ENCODE measurements at places on chromosomes 7 and 10.

- DNase-seq: no peak
These were observed 65.9 kb upstream of the CAPZA2 start for GRCh38 chr7:116796471-116796870.

DNA sequence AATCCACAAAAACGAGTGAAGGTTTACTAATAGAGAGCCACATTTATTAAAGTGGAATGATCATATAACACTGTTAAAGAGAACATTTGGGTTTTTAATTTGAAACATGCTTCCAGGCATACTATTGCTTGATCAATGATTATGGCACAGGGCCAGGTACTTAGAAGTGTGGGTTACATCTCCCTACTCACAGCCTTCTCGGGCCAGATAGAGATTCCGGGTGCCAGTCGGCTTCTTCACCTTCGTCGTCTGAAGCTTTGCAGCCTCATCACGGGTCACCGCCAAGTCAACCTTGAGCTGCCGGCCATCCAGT lies 19.4 kb downstream of the RBM28 start:
- no peak for DNase-seq

DNA sequence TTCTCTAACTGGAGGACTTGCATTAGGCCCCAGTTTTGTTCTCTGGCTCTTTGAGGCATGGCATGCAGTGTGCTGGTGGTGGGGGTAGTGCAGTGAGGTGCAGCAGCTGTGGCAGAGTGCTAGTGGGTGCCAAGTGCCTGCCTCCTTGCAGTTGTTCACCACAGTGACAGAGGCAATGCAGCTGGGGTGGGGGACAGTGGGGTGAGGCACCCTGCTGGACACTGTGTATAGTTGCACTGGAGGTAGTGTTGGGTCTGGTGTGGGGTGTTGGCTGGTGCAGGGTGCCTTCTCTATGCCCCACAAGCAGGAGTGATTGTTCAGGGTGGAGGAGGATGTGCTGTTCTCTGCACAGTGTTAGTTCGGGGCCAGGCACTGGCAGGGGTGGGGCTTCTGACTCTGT lies 21.7 kb upstream of the KEL start:
- DNase-seq: no peak

- DNase-seq: no peak
These were observed 132.3 kb upstream of the POT1 start for GRCh38 chr7:125061776-125062397.

DNA sequence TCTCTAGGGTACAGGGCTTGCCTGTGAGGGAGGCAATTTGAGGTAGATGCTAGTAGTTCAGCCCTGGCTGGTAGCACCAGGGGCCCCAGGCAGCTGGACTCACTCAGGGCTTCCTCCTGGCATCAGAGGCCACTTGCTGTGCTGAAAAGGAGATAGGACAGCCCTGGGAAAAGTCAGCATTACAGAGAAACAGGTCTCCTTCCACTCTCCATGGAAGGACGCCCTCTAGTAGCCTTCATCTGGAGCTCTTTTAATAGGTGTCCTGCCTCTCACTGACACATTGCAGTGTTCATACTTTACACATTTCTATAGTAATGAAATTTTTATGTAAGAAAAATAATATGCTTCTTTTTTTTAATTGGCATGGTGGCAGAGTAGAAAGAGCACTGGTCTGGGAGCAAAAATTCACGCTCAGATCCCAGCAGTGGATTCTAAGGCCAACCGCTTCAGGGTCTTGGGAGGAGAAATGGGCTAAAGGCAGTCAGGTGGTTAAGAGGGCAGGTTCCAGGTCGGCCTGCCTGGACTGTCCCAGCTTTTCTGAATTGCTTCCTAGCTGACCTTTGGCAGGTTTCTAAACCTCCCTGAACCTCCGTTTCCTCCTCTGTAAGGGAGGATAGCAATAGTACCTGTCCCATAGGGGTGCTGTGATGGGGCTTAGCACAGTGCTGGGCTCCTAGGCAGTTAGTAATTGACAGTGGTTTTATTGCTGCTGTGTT lies 35.8 kb downstream of the AIFM2 start:
- no peak for DNase-seq

GRCh38 chr7:35552691-35553090 lies 142.2 kb downstream of the HERPUD2 start:
- DNase-seq: no peak

GRCh38 chr7:80830010-80830409 lies 88.8 kb downstream of the SEMA3C start:
- DNase-seq: no peak
